ENCODE measurements at places on chromosomes 4 and X. TPM values are rescaled to one million over a fixed set of nuclear protein-coding genes. Genes with fewer than 3 reads are reported as not detected.

Gene TCEANC
- 9.0 TPM for total RNA-seq

Gene IQCM
- total RNA-seq, result not detected

Gene CXCL10
- 0.09 TPM for total RNA-seq

Gene FHL1
- 1,131 TPM for total RNA-seq

Gene KCND1
- 0.66 TPM for total RNA-seq

- H3K36me3 ChIP-seq, result no peaks in the 10 kb centered on the region
- peak overlapping the region; percentile 77 for H3K27ac ChIP-seq
- H3K4me3 ChIP-seq, result no peak overlapping the region
- DNase-seq, result peak; percentile 32
Observed at GRCh38 chrX:39969819-39970504, 127.8 kb downstream of the BCOR start.

DNA sequence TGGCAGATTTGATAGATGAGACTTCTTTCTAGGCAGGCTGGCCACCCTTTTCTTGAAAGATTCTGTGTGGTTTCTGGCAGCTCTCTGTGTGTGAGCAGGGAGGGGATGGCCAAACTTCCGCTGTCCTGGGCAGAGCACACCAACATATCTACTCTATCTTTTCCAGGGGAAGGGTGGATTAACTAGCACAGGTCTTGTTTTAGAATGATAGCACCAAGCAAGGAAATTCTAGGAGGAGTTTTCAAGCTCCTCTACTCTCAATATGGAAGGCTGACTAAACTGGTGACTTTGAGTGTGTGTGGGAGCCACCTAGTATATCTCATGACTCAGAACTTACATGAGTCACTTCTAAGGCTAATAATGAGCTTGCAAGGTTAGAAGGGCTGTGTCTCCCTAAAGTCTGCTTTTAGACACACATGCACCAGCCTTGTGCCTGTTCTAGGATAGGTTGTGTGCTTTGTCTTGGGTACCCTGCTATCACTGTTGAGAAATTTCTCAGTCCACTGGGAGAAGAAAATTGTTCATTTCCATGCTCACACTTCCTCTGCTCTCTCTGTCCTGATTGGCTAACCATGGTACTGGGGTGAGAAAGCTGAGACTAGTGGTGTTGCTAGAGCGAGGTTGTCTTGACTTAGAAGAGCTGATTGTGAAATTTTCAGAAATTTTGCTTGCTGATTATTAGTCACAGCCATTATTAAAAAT, 72.9 kb downstream of the YIPF6 start:
- H3K36me3 ChIP-seq, result no peaks in the 10 kb centered on the region
- H3K4me1 ChIP-seq, result no peaks in the 10 kb centered on the region
- H3K27me3 ChIP-seq, result no peaks in the 10 kb centered on the region
- H3K27ac ChIP-seq, result no peak overlapping the region
- H3K4me3 ChIP-seq, result no peak overlapping the region

DNA sequence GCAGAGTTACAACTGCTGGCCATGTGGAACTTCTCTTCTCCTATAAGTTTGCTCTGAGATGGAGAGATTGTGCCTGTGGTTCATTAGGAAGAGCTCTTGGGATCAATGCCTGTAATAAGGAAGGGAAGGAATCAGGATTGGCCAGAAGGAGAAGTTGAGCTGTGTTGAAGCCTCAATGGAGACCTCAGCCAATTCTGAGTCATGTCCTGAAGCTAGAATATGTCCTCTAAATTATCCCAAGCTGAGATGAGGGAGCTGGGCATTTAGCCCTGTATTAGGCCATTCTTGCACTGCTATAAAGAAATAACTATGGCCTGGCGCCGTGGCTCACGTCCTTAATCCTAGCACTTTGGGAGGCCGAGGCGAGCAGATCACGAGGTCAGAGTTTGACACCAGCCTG, 85.4 kb upstream of the DHX15 start:
- peaks cover under 1% of the 10 kb centered on the region for H3K4me1 ChIP-seq
- no peaks in the 10 kb centered on the region for H3K27me3 ChIP-seq
- H3K36me3 ChIP-seq, result no peaks in the 10 kb centered on the region
- no peak overlapping the region for H3K4me3 ChIP-seq

GRCh38 chr4:90328558-90328957, 201.4 kb downstream of the CCSER1 start:
- no peaks in the 10 kb centered on the region for H3K27me3 ChIP-seq
- no peaks in the 10 kb centered on the region for H3K36me3 ChIP-seq
- peak; percentile 13 for DNase-seq
- no peak overlapping the region for H3K4me3 ChIP-seq
- H3K4me1 ChIP-seq, result no peaks in the 10 kb centered on the region
- no peak overlapping the region for H3K27ac ChIP-seq

Data from muscle of leg (tissue), 16 donors.